NCI-H1694 treated with DMSO at 0.1 percent for 48 hours (cell line): ENCODE measurements at places on chromosomes 11 and 22.
A peak's percentile ranks its signal among the peaks of the same experiment; 100 is the strongest.

GRCh38 chr11:121419836-121420235 lies 32.3 kb upstream of the SORL1 start:
- DNase-seq: no peak

DNA sequence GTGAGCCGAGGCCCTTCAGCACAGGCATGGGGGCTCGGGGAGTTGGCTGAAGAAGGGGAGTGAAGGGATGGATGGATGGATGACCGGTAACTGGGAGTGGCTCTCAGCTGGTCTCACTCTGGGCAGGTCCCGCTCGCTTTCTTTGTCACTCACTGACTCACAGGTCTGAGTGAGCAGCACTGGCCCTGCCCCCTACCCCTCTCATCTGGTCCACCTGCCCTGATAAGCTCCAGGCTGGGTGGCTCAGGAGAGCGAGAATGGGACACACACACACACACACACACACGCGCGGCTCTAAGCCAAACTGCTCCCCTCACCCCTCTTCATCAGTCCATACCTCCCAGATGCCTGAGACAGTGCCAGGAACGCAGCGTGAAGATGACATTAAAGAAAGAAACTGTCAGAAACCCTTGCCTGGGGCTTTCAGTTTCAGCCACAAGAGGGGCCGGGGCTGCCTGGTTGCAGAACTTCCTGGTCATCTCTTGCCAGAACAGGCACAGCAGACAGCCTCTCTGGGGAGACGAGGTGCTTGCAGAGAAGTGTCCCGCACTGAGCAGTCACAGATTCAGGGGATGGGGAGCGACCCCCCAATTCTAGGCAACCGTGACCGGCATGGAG lies 16.5 kb upstream of the SHISAL1 start:
- no peak for DNase-seq

- no peak for DNase-seq
These were observed 5.6 kb upstream of the CARNS1 start for GRCh38 chr11:67409781-67410368.

GRCh38 chr11:14224395-14224794 lies 134.6 kb downstream of the RRAS2 start:
- DNase-seq: no peak

DNA sequence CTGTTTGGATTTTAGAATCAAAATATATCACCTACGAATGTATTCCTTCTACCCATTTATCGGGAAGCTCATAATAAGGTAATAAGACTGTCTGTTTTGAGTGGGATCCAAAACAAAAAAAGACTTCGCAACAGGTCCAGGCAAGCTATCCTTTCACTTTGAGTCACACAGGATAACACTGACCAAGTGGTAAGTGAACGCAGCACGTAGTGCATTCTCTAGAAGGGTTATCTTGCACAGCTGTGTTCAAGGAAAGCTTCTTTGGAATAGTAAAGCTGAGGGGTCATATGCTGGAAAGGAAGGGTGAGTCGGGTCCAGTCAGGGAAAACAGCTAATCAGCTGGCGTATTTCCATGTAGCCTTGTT lies 22.3 kb upstream of the NRGN start:
- DNase-seq: no peak

GRCh38 chr11:108468478-108468864 lies 1.1 kb upstream of the C11orf65 start:
- no peak for DNase-seq

GRCh38 chr22:37419969-37420685 lies 7.2 kb downstream of the ELFN2 start:
- DNase-seq: peak; percentile 25

DNA sequence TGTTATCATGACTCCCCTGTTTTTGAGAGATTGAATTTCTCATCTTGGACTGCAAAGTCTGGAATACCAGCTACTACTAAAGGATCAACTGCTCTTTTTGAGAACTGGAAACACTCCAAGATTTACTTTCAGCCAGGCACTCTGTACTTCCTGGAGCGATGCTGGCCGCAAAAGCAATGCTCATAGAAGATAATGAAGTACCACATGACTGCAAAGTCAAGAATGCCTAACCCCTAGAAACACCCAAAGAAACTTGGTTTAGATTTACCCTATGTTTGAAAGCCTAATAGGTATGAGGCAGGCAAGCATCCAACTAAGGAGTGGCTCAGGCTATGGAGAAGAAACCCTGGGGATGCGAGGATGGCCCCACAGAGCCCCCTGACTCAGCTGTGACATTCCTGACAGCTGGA lies 47.7 kb upstream of the ARHGAP20 start:
- DNase-seq: no peak

GRCh38 chr22:47389201-47389600 lies 626.8 kb downstream of the TBC1D22A start:
- DNase-seq: no peak

DNA sequence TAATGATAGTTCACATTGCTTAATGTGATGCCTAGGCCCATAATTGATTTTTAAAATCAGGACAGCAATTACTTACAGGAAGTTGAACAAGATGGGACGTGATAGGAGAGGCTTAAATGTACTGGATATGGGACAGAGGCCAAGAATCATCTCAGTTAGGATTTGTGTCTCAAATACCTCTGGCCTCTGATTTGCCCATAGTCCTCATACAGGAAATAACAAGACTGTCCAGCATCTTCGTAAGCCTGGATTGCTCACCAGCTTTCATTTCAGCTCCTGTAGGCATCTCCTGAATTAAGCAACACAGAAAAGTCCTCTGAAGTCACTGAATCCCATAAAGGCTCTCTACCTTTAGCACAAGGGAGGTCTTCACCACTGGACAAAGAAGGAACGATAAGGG lies at the start of gene MRGPRX3:
MRGPRX3 (plus strand) TSS at position 231 of the 400 bp plus-strand sequence. CDS start 4,632 bp downstream, outside the sequence.
- DNase-seq: no peak

DNA sequence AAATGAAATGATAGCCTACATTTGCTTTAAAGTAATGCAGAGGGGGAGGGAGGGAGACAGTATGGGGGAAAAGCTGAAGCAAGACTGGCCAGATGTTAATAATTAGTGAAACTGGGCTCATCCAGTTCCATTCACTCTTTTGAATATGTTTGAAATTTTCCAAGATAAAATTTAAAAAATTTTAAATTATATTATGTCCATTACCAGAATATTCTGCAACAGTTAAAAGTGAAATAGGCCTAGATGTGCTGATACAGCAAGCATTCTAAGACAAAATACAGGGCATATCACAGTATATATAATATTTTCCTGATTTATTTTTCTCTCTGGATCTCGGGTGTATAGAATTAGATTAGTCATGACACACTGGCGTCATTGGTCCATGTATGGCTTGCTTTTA lies 13.6 kb upstream of the ZNRF3 start:
- DNase-seq: no peak

- no peak for DNase-seq
These were observed 303.9 kb downstream of the CASP12 start for GRCh38 chr11:104594228-104594958.

DNA sequence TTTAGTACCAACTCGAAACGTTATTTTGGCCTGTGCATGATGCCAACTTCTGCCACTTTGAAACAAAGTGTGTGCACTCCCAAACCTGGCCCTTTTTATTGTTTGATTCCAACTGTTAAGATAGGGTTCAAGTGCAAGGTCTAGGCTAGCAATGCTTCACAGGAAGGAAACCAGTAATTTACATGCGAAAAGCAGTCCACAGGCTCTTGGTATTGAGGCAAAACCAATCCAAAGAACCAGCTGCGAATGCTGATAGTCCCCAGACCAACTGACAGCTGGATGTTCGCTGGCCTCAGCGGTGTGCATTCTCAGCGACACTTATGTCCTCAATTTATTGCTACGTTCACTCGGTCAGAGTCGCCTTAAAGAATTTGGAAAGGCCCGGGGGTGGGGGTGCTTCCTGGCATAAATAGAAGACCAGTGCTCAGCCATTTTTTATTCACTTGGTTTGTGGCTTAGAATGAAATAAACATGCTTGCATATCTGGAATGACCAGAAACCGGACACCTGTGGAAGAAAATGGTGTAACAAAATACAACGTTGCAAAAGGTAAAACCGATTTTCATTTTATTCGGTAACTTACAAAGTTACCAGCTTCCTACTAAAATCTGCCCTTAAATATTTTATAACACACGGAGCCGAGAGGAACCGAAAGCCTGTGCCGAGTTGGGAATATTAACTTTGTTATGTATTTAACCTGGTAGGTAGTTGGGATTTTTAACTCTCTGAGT lies 1.6 kb downstream of the CPT1A start:
- peak; percentile 37 for DNase-seq

DNA sequence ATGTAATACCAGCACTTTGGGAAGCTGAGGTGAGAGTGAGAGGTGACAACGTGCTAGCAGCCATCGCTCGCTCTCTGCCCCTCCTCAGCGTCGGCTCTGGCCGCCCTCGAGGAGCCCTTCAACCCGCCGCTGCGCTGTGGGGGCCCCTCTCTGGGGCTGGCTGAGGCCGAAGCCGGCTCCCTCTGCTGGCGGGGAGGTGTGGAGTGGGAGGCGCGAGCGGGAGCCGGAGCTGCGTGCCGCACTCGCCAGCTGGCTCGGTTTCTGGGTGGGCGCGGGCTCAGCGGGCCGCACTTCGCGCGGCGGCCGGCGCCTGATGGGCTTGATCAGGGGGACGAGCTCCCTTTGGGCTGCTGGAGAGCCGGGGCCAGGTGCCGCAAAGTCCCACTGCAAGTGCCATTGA lies 98.9 kb upstream of the UBASH3B start:
- no peak for DNase-seq

DNA sequence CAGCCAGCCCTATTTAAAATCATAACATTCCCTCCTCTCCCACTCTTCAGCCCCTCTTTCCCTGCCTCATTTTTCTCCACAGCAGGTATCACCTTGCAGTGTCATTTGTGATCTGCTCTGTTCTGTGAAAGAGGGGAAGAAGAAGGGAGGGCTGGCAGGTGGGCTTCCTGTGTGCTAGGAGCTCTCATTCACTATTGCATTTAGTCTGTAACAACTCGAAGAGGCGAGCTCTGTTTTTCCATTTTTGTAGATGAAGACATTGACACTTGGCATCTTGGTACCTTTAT lies 52.1 kb upstream of the CRYBB3 start:
- DNase-seq: no peak

GRCh38 chr22:19962246-19962908 lies 20.8 kb upstream of the TXNRD2 start:
- DNase-seq: peak; percentile 75

DNA sequence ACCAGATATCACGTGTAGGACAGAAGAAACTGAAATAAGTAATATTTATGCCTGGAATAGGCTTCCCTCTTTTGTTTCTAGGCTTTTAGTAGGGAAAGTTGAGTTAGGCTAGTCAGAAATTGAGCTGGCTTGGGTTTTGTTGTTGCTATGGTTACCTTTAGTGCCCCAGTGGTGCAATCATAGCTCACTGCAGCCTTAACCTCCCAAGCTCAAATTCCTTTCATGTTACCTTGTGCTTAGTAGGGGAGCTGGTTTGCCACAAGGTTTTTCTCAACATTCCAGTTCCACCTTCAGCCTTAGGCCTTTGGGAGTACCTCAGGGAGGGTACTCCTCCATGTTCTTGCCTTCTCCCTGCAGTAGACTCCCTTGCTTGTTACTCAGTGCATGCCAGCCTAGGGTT lies 69.1 kb upstream of the SUSD2 start:
- DNase-seq: no peak

DNA sequence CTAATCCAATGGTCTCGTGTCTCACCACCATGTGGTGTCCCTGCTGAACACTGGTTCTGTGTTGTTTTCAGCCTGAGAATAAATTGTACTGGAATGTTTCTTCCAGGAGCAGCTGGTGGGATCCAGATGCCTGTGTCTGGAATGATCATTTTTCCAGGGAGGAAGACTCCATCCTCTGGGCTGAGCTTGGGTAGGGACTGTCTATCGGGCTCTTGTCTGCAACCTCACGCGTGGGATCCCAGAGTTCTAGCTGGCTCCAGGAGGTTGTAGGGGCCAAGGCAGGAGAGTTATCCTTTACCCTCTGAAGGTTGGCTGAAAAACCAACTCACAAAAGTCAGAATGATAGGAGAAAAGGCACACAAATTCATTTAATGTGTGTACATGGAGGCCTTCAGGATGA lies 144.1 kb upstream of the B3GAT1 start:
- DNase-seq: no peak

DNA sequence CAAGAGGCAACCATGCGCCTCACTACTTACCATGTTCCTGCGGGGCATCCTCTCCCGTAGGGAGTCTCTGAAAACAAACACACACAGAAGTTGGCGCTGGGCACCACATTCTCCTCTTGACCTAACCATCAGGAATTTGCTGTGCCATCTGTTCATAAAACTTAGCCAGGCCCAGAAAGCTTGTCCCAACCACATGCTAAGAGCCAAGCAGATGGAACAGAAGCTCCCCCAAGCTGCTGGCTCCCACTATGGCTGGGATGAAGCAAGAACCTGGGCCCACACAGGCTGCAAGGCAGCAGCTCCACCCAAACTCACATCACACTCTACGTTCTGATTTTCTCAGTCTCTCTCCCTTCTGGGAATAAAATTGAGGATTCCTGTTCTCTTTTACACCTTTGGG lies 17.4 kb downstream of the HPS4 start:
- peak; percentile 84 for DNase-seq

- DNase-seq: no peak
These were observed 17.7 kb downstream of the ARRB1 start for GRCh38 chr11:75333807-75334140.

DNA sequence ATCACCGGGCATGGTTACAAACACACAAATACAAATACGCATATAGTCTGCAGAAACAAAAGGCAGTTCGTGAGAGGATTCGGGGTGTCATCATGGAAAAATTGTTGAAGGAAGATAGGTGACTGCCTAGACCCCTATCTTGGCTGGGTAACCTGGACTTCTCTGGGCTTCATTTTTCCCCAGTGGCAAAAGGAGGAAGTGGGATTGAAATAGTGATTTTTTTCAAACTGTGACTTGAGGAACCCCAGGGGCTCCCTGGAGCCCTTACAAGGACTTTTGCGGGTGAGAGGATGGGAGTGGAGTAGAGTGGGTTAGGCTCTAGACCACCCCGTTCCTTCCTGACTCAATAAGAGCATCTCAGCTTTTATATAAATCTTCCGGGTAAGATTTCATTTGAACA lies 1.0 kb upstream of the ELF5 start:
- DNase-seq: no peak

- DNase-seq: peak; percentile 6
These were observed 56.0 kb downstream of the GLYATL2 start for GRCh38 chr11:58788355-58789023.

GRCh38 chr11:105862736-105863367 lies 159.2 kb downstream of the MSANTD4 start:
- peak; percentile 58 for DNase-seq
